HuH-7.5 (cell line): ENCODE measurements at places on chromosomes 13 and 19.
A peak's percentile ranks its signal among the peaks of the same experiment; 100 is the strongest.

DNA sequence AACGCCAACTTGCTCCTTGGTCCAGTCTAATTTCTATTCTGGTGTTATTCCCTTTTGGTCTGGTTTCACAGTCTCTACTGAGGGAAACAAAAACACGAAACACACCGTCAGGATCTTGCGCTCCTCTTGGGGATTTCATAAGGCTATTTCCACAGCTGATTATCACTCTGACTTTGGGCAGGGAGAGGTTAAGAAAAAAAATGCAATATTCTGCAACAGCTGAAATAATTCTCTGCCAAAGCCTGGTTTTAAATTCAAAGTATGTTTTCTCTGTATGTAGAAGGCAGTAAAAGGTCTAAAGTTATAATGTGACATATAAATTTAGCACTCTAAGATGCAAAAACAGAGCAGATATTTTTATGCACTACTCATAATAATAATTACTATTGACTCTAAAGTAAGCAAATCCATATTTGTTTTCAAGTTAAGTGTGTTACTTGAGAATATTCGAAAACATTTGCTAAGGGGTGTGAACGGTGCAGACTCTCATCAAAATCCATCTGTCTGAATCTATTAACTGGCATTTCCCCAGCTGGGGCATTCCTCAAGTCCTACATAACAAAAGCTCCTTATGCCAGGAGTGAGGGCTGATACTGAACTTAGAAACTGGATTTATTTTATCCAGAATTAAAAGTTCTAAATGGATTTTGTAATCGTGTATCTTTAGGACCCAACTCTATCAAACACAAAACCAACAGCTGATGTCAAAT lies 38.4 kb upstream of the STARD13 start:
- no peak for DNase-seq

- no peak for DNase-seq
Observed at GRCh38 chr13:108610507-108610906, 18.9 kb upstream of the MYO16 start.

- no peak for DNase-seq
Observed at GRCh38 chr13:110797230-110797877, 83.9 kb downstream of the ING1 start.

DNA sequence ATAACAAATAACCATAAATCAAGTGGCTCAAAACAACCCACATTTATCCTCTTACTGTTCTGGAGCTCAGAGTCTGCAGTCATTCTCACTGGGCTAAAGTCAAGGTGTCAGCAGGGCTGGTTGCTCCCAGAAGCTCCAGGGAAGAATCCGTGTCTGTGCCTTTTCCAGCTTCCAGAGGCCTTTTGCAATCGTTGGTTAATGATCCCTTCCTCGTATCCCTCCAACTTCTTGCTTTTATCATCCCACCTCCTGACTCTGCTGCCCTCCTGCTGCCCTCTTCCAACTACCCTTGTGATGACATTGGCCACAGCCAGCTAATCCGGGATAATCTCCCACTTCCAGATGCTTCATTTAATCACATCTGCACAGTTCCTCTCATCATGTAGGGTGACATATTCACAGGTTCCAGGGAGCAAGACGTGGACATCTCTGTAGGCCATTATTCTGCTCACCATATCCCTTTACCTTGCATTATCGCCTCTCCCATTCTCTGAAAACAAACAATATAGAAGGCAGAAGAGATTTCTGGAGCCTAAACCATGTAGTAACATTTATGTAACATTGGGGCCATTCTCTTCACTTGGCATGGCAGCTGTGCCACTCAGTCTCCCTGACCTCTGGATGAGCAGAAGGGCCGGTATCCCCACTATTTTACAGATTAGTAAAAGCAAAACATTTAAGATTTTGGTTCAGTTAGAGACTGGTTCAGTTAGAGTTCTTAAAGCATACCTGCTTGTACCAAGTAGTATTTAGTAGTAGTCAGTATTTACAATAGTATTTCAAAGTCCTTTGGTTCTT lies 53.5 kb downstream of the RFC3 start:
- DNase-seq: no peak

DNA sequence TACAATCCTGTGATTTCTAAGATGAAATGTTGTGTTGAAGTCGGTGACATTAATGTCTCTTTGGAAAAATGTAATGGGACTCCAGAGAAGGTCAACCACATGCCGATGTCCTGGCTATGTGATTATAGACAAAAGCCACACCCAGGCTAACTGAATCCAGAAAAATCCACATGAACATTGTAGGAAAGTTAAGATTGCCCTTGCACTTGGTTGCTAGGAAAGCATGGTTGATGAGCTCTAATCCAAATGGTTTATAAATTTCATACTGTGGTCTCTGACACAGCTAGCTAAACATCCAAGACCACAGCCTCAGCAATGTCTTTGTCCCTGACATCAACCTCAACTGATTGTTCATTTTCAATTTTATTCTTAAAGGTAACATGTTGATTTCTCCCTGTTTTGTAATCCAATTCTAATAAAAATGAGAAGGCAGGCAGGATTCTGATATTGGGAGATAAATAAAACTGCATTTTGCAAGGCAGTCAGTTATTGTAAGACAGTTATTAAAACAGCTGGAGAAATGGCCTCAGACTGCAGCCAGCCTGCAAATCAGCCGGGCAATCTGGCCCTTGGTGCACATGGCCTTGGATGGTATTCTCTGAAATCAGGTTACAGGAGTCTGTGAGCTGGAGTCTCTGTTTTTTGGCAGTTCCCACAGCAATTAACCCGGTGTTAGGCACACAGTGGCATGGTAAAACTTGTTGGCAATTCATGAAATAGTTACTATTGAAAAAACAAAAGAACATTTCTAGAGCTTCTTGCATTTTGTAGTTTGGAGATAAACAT lies 93.9 kb downstream of the STARD13 start:
- no peak for DNase-seq

GRCh38 chr19:2602391-2603181 lies 99.9 kb downstream of the GNG7 start:
- DNase-seq: no peak

GRCh38 chr19:30567536-30568232 lies 195.5 kb downstream of the ZNF536 start:
- DNase-seq: no peak

- no peak for DNase-seq
Observed at GRCh38 chr13:51327961-51328360, 11.5 kb upstream of the SERPINE3 start.

DNA sequence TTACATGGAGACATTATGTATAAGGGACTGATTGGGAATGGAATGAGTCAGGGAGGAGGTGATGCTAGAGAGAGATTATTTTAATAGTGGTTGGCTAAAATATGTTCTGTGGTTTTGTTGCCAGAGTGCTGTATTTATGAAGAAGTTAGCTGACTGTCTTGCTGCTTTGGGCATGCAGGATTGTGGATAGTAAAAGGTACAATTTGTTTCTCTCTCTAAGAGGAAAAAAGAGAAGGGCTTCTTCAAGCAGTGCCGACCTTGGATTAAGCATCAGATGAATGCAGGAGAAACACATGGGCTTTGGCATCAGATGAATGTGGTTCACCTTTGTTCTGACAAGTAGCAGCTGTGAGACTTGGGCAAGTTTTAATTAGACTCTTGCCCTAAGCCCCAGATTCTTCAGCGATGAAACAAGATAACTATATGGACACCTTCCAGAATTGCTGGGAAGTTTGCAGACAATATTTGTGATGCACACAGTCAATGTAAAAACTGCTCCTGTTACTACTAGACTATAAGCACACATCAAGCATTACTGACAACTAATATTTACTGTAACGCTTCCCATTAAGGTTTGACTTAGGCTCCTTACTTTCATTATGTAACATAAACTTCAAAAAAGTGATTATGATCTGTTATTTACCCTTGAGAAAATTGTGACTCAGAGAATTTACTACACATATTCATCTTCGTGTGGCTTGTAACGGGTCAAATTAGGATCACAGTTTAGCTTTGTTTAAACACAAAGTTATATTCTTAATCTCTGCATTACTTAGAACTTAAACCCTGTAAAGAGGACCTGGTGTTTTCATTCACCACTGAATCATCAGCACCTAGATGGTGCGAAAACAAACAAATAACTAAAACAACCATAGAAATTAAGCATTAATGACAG lies 824.0 kb downstream of the PCDH9 start:
- no peak for DNase-seq

GRCh38 chr13:35781036-35782000 lies 304.8 kb upstream of the MAB21L1 start:
- DNase-seq: no peak

GRCh38 chr13:91347202-91347995 lies at the start of gene MIR17HG:
Gene MIR17HG (plus strand): TSS chr13:91347687.
- DNase-seq: peak; percentile 56

- DNase-seq: no peak
Observed at GRCh38 chr13:32007494-32007893, 24.1 kb upstream of the FRY start.

GRCh38 chr13:51002736-51003135 lies 93.1 kb downstream of the RNASEH2B start:
- DNase-seq: no peak

- peak; percentile 33 for DNase-seq
Observed at GRCh38 chr13:102799426-102800144, 666 bp downstream of the BIVM start.

DNA sequence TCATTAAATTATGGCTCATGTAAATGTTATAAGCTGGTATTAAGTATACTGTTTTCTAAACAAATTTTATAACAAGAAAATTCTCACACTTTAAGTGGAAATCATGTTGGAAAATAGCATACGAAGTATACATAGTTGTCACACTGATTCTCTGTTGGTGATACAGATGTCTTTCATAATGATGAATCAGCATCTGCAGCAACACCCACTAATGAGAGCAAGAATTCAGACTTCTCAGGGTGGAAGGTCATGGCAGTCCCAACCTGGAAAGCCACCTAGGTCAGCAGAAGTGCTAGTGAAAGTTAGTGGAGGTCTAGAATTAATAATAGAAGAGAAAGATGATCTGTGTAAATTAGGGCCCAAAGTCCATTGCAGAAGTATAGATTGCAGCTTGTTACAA lies 719.7 kb upstream of the MIR17HG start:
- no peak for DNase-seq

DNA sequence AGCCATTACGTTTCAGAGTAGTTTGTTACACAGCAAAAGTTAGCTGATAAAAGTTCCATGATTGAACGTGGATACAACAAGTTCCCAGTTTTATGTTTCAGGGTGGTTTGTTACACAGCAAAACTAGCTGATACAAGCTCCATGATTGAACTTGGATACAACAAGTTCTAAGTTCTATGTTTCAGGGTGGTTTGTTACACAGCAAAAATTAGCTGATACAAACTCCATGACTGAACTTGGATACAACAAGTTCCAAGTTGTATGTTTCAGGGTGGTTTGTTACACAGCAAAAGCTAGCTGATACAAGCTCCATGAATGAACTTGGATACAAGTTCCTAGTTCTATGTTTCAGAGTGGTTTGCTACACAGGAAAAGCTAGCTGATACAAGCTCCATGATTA lies 47.6 kb downstream of the INSR start:
- no peak for DNase-seq

DNA sequence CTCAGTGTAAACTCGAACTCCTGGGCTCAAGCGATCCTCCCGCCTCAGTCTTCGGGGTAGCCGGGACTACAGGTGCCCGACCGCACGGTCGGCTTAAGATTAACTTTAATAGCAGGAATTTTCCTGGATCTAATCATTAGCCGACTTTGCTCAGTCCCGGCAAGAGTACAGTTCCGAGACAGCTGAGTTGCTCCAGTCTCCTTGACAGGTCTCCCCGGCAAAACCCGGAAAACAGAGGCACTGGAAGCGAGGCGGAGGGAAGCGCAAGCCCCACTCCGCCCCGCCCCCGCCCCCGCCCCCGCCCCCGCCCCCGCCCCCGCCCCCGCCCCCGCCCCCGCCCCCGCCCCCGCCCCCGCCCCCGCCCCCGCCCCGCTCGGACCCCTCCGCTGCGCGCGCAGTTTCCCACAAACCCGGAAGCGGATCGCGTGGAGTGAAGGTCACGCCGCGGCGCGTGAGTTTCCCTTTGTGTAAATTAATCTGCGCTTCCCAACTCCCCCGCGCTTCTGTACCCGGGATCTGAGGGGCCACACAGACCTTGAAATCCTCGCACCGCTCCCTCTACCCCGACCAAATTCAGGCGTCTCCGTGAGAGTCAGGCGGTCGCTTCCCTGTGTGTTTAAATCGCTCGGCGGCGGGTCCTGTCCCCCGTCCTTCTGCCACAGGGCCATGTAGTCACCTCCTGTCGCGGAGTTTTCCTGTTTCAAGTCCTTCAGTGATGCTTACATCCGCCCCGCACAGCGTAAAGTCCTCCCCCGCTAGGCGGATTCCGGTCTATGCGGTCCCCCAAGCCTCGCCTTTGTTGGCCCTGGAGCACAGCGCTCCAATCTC lies at the start of gene ZNF480:
TSS of gene ZNF480 (plus strand) at position 397 of the 828 bp plus-strand sequence. CDS start 3,244 bp downstream, outside the sequence.
- peak; percentile 60 for DNase-seq

DNA sequence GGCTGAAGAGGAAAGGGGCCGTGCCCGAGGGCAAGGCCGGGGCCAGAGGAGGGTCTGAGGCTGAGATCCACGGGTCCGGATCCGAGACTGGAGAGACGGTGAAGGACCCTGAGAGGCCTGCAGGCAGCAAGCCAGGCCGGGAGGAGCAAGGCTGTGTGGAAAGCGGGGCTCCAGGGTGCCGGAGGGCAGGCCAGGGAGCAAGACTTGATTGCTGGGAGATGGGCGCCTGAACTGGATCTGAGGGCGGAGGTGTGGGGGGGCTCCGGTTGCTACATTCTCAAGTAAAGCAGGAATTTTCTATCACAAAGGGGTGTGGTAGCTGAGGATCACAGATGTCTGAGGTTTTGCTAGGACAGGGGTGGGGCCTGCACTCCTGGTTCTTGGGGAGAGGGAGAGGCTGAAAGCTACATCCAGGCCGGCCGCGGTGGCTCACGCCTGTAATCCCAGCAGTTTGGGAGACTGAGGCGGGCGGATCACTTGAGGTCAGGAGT lies 3.8 kb downstream of the MAMSTR start:
- DNase-seq: no peak

DNA sequence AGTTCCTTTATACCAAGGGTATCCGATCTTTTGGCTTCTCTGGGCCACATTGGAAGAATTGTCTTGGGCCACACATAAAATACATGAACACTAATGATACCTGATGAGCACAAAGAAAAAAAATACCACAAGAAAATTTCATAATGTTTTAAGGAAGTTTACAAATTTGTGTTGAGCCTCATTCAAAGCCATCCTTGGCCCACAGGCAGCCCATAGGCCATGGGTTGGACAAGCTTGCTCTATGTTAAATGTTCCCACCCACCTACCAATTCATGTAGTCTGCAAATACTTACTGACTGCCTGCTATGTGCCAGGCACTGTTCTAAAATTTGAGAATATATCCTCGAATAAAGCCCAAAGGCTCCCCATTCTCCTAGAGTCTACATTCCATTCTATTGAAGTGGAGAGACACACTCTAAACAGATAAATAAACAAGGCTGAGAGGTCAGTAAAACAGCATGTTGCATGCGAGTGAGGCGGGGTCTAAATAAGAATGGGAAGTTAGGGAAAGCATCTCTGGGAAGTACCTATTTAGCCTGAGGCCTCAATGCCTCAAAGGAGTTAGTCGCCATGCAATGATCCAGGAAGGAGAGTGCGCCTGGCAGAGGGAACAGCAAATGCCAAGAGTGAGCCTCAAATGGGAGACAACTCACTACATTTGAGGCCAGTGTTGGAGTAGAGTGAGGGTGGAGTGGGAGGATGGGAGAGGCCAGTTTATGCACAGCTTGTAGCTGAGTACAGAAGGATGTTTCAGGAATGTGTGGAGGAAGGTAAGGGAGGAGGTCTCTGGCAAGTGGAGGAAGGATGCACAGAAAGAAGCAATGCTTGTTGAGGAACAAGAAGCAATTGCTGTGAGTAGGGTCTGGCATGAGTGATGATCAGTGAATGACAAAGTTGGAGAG lies 52.5 kb upstream of the CLDN10 start:
- no peak for DNase-seq
